LHCN-M2 (cell line): ENCODE measurements at places on chromosomes 1 and 21. TPM values are rescaled to one million over a fixed set of nuclear protein-coding genes. Genes with fewer than 3 reads are reported as not detected.

DNA sequence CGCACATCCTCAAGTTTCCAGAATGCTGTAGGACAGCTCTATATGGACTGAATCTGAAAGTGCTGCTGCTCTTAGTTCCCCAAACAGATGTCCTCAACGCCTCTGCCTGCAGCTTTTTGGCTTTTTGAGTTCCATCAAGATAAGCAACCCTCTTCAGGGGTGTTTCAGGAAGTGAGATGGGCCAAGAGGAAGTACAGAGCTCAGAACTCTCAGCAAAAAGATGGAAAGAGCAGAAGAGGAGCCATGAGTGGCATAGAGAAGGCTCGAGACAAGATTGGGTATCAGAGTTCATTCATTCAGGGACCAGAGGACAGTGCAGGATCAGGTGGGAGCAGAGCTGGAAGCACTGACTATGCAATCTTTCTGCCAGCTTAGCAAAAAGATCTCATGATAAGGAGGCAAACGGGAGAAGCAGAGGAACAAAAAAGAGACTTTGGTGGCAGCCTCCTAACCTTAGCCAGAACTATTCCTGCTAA is at the start of the genes ADORA3 and TMIGD3:
Gene ADORA3, minus strand, starts transcription at position 49 of the 476 bp plus-strand sequence. CDS start 279 bp downstream, outside the sequence.
Gene TMIGD3, minus strand, starts transcription at position 49 of the 476 bp plus-strand sequence. CDS start 279 bp downstream, outside the sequence.
- DNase-seq: no peak

DNA sequence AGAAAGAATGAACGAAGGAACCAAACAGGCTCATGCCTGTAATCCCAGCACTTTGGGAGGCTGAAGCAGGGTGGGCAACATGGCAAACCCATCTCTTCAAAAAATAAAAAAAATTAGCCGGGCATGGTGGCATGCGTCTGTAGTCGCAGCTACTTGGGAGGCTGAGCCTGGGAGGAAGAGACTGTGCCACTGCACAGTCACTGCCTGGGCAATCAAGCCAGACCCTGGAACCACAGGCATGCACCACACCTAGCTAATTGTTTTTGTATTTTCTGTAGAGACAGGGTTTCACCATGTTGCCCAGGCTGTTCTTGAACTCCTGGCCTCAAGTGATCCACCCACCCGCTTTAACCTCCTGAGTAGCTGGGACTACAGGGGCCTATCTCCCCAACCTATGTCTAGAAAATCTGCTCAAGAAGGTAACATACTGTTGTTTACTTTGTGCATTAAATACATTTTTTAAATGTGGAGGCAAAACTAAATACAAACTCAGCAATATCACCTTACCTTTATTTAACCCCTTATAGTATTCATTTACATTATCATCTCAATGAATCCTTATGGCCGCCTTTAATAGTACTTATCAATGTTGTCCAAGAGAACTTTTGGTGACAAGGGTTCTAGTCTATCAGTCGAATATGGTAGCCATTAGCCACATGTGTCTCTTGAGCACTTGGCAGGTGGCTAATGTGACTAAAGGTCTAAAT is 2.7 kb downstream of the KHDC4 start:
- no peak for DNase-seq

DNA sequence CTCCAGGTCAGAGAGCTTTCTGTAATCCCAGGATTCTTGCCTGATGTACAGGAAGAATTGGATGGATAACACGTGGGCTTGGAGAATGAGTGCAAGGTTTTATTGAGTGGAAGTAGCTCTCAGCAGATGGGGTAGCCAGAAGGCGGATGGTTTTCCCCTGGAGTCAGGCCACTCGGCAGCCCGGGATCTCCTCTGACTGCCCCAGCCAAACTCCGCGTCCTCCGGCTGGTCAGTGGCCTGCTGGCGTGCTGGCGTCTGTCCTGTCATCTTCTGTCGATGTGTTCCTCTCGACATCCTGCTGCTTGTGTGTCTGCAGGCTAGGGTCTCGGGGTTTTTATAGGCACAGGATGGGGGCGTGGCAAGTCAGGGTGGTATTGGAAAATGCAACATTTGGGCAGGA is 27.4 kb upstream of the GJA9 start:
- DNase-seq: no peak

DNA sequence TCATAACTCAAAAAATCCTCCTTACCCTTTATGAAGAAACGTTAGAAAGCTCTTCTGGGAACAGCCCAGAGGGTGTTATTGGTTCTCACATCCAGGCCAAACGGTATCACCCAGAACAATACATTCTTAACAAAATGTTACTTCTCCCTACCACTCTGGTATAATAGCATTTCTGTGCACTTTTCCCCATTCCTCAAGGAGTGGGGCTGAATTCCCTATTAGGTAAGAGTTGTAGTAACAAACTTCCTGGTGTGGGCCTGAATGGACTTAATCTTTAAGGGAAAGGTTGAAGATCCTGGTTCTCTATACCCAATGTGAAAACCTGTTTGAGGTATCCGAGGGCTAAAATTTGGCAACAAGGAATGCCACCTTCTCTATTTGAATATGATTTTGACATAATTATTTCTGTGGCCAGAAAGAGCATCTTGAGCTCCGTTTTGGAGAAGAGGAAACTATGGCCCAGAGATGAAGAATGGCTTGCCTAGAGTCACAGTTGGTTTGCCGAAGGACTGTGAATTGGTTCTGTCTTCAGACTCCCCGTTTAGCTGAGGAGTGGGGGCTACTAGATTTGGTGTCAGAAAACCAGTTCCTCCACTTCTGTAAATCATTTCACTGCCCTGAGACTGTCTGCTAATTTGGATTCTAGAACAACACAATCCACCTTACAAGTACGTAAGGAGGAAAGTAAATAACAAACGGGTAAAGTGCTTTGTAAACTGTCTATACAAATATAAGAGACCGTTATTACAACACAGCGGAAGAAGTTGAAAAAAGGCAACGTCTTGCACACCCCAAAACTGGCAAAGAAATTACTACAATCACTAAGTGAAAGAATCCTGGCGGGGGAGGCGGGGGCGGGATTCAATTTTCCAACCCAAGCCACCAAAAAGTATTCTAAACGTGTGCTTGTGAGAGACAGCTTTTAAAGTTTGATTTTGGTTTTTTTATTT is 2.3 kb downstream of the ANP32E start:
- DNase-seq: no peak

HTR1D gene
- not detected in 2 replicates for total RNA-seq
